ENCODE measurements at places on chromosomes 1 and 21. TPM values are rescaled to one million over a fixed set of nuclear protein-coding genes. Genes with fewer than 3 reads are reported as not detected.

DNA sequence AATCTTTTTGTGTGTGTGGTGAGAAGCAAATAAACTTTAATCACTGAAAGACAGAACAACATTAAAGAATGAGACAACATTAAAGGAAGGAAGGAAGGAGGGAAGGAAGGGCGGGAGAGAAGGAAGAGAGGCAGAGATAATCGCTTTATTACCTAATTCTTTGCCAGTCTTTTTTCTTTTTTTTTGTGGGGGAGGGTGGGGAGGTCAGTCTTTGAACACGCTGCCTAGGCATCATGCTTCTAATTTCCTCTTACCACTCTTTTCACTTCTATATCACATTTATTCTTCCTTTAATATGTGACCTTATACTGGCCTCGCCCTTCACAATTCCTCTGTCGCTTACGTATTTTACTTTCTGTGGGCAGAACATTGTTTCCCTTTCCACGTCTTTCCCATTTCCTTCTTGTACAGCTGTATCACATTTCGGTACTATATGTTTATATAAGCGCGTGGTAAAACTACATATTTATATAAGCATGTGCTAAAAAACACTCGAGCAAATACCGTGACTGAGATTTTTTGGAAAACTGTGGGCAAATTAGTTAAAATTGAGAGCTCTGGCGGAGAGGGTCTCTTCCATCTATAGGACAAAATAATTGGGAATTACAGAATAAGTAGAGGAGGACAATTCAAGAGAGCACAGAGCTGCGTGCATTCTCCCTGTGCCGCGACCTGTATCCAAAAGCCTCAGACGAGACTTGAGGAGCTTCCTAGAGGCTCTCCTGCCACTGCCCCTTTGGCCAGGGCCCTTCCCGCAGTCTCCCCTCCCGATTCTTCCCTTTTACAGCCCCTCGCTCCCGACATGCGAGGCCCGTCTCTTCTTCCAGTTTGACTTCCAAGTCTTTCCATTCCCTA lies 823 bp upstream of the PRKAA2 start:
- peaks cover 5% of the 10 kb centered on the region for H3K4me1 ChIP-seq
- H3K27ac ChIP-seq = peak overlapping the region; percentile 87
- H3K27me3 ChIP-seq = peaks cover 4% of the 10 kb centered on the region

- no peak for DNase-seq
- no peaks in the 10 kb centered on the region for H3K4me1 ChIP-seq
- no peak overlapping the region for H3K4me3 ChIP-seq
- H3K36me3 ChIP-seq = no peaks in the 10 kb centered on the region
Observed at GRCh38 chr1:159067699-159068621, 8.6 kb downstream of the AIM2 start.

GRCh38 chr1:193562121-193562520 lies 375.7 kb upstream of the B3GALT2 start:
- no peaks in the 10 kb centered on the region for H3K27me3 ChIP-seq
- DNase-seq = no peak
- H3K36me3 ChIP-seq = no peaks in the 10 kb centered on the region
- H3K27ac ChIP-seq = no peak overlapping the region
- no peak overlapping the region for H3K4me3 ChIP-seq
- H3K4me1 ChIP-seq = no peaks in the 10 kb centered on the region

- no peaks in the 10 kb centered on the region for H3K27me3 ChIP-seq
- no peaks in the 10 kb centered on the region for H3K4me1 ChIP-seq
- H3K4me3 ChIP-seq = peak overlapping the region; percentile 75
- peak; percentile 52 for DNase-seq
Observed at GRCh38 chr1:146051452-146051851, 29.9 kb upstream of the HJV start.

- H3K4me1 ChIP-seq = no peaks in the 10 kb centered on the region
- no peak for DNase-seq
- no peaks in the 10 kb centered on the region for H3K27me3 ChIP-seq
- H3K4me3 ChIP-seq = no peak overlapping the region
- no peak overlapping the region for H3K27ac ChIP-seq
Observed at GRCh38 chr1:118143831-118144230, 41.2 kb downstream of the SPAG17 start.

- DNase-seq = no peak
- no peaks in the 10 kb centered on the region for H3K36me3 ChIP-seq
- no peak overlapping the region for H3K27ac ChIP-seq
- no peaks in the 10 kb centered on the region for H3K4me1 ChIP-seq
- H3K4me3 ChIP-seq = no peak overlapping the region
Observed at GRCh38 chr1:24888971-24889676, 41.0 kb downstream of the RUNX3 start.

KRTAP7-1 gene
- total RNA-seq = not detected
